ENCODE measurements at places on chromosomes 12 and 14. TPM values are rescaled to one million over a fixed set of nuclear protein-coding genes. Genes with fewer than 3 reads are reported as not detected.

DNA sequence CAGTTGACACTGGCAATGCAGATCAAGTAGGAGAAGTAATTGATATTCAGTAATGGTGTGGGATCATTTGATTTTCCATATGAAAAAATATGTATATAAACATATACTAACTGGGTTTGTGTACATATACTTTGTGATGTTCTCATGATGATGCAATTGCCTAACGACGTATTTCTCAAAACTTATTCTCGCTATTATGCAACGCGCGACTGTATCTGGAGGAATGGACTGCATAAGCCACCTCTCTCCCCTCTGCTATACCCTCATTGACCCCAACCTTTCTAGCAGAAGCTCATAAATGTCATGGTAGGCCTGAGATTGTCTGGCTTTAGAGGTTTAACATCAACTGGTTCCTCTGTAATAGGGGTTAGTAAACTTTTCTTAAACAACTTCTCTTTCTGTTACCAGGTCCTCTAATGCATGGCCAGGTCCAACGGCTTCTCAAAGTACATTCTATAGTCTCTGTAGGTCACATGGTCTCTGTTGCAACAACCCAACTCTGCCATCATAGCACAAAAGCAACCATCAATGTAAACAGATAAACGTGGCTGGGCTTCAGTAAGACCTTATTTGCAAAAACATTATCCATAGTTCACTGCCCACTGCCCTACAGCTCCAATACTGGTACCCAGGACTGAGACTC is 59.3 kb downstream of the FOXN3 start:
- DNase-seq = no peak

DNA sequence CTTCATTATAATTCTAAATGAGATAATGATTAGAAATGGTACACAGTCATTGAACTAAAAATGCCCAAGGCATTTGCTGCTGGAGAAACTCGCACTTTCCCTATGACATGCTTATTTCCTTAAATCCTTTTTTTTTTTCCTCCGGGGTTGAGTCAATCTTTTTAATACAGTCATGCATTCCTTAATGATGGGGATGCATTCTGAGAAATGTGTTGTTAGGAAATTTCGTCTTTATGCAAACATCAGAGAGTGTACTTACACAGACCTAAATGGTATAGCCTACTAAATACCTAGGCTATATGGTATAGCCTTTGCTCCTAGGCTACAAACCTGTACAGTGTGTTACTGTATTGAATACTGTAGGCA is 29.8 kb upstream of the DACT1 start:
- DNase-seq = no peak

DNA sequence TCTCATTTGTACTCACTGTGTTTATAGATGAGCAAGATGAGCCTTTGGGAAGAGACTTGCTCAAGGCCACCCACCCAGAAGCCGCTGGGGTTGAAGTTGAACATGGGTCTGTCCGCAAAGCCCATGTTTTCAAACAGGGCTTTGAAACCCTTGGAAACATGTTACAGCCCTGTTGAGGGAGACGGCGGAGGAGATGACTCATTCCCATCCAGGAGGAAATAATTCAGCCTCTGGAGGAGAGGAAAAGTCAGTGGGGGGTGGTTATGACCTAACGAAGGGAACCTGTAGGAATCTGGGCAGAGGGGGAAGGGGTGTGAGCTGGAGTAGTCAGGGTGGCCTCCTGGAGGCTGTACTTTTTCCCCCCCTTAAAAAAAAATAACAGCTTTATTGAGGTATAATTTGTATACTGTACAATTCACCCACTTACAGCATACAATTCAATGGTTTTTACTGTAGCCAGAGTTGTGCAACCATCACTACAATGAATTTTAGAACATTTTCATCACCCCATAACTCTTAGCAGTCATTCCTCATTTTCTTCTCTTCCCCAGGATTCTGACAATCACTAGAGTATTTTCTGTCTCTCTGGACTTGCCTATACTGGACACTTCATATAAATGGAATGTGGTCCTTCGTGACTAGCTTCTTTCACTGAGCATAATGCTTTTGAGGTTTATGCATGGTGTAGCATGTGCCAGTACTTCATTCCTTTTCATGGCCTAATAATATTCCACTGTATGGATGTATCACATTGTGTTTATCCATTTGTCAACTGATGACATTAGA is 1.9 kb upstream of the RIN3 start:
- no peak for DNase-seq

Gene TAS2R8
- not detected for total RNA-seq

- no peak for DNase-seq
Measured at GRCh38 chr14:49955024-49955423, 62.1 kb downstream of the ARF6 start.

GRCh38 chr14:69040353-69040752 is 61.3 kb upstream of the ACTN1 start:
- DNase-seq = no peak

DNA sequence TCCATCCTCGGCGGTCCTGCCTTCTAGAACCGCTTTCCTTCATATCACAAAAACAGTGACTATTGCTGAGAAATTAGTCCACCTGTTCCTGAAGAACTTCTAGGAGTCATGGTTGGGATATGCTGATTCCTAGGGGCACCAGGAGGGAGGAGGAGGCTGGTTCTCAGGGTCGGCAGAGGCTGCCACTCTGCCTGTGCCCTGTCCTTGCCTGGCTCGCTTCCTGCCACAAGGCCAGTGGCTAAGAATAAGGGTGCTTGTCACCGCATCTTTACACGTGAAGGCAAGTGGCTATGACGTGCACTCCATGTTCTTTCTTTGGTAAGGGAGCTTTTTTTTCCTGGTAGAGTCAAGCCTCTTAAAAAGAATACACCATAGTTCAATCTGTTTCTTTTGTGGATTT is 18.7 kb upstream of the DGLUCY start:
- DNase-seq = no peak

DNA sequence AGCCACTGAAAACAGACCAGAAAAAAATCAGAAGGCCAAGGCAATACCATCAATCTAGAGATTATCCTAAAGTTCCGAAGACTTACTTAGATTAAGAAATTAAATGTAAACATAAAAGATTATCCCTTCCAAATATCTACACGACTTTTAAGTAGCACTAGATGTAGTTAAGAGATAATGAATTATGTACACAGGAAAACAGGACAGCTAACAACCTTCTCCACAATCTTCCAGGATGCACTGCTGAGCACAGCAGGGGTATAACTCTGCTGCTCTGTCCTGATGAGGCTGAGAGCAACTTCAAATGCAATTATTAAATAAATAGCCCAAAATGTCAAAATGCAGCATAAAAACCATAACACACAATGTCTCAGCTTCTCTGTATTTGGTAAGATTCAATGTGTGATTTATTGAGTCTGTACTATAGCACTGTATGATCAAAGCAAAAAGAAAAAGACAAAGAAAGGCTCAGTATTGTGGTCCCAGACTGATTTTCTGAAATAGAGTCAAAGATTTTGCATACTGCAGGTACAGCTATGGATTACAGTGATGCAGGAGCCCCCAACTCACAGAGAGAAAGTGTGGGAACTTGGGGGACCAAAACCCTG is 56.9 kb downstream of the TMTC1 start:
- DNase-seq = no peak

Gene IL22
- total RNA-seq = not detected

- no peak for DNase-seq
Measured at GRCh38 chr14:44309331-44309730, 197.8 kb downstream of the FSCB start.

- no peak for DNase-seq
Measured at GRCh38 chr12:116284396-116284795, 6.9 kb upstream of the MED13L start.

GRCh38 chr12:10551375-10551774 is 45.7 kb downstream of the EIF2S3B start:
- DNase-seq = no peak

DNA sequence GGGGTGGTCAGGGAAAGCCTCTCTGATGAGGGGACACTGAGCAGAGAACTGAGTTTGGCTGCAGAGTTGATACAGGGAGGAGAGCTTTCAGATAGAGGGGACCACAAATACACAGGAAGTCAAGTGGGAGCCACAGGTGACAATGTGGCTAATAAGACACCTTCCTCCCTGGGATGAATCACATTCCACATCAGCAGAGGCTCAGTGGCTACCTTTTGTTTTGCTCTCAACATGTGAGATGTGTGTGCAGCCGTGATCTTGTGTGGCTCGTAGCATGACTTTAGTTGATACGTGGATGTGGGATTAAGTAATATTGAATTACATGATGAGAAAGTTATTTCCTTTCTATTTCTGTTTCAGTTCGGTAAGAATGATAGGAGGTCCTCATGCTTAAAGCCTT is 7.5 kb downstream of the CRADD start:
- no peak for DNase-seq

DNA sequence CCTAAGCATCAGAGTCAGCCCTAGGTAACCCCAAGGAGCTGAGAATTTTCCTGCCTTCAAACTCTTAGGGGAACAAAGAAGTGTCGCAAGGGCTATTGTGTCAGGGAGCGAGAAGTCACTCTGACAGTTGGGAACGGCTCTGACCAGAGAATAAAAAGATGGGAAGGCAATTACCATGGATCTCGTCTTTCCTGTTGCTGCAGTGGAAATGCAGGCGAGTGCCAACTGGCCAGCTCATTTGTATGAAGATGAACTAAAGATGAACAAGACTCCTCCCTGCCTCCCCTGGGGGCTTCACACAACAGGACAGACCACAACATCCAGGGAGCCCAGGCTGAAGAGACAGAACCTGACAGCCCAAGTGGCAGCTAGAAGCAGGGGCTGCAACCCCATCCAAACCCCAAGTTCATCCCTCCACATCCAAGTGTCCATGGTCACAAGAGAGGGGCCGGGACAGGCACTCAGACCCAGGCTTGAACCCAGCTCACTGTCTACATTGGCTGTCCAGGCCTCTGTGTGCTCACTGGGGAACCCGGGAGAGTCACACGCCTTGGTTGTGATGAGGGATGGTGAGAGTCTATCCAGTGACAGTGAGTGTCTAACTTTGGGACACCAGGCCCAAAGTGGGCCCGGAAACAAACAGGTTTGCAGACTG is 322.4 kb downstream of the BCL11B start:
- DNase-seq = no peak

DNA sequence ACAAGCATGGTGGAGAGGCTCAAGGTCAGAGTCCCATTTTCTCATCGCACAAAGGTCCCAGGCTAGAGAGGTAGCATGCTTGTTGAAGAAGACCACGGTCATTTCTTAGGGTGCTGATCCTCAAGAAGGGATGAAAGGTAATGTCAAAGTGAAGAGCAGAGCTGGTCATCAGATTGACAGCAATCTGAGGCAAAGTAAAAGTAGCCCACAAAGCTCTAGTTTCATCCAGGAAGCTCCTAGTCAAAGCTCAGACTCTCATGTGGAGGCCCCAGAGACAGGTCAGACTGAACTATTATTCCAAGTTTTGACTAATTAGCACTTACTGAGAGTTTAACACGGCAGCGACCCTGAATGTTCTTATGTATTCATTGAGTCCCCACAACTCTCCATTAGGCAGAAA is 270.6 kb downstream of the RPS29 start:
- no peak for DNase-seq

- no peak for DNase-seq
Measured at GRCh38 chr14:79412822-79413221, 798.5 kb downstream of the DIO2 start.

DNA sequence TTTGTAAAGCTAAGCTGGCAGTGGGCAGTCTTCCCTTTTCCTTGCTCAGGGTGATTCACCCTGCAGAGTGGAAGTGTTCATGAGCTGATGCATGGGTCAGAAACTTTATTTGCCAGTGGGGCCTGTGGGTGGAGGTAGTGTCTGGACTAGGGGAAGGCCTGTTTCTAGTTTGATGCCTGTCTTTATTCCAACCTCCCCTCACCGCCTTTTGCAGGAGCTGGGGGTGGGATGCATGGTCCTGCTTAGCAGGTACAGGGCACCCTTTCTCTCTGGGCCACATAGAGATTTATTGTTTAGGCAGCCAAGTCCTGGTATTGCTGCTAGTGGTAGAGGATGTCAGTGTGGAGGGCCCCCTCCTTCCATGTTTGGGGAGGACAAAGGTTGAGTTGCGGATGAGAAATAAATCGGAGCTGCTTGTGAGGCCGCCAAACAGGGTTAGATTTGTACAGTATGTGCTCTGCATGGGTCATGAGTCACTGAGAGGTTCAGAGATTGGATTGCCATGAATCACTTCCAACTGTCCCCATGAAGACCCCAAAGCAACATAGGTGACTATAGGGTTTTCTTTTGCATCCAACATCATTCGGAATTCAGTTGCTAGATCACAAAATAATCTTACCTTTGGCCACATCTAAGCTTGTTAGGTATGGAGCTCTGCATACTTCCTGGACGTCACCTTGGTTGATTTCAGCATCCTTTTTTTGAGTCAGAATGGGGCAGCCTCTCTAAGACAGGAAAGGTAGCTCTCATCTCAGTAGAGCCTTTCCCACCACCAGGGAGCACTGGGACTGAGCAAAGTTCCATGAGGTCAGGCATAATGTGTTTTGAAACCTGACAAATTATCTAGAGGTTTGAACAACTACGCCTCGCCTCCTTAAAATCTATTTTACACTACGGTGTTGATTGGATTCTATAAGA is 8.8 kb downstream of the SMOC1 start:
- DNase-seq = no peak

- no peak for DNase-seq
Measured at GRCh38 chr14:102711946-102712345, 65.3 kb upstream of the TRAF3 start.

GRCh38 chr12:120735181-120735580 is 9.6 kb downstream of the ACADS start:
- no peak for DNase-seq

Gene SERPINA5
- total RNA-seq = not detected

- DNase-seq = no peak
Measured at GRCh38 chr12:99600388-99600787, 47.2 kb upstream of the GARIN6 start.

DNA sequence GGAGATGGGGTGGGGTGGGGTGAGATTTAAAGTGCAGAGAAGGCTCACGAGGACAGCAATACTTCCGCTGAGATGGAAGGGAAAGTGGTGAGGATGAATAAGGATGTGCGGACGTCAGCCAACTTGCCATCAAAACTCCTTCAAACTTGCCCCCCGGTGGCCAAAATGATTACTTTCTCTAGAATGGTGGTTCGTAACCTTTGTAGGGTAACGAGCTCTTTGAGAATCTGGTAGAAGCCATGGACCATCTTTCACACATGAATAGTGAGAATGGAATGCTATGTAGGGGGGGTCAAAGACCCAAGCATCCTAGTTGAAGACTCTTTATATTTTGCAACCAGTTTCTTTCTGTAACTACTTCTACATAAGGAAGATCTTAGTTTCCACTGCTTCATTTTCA is 245.9 kb upstream of the DDHD1 start:
- no peak for DNase-seq

- DNase-seq = no peak
Measured at GRCh38 chr14:72830786-72831594, 62.9 kb downstream of the DPF3 start.

- DNase-seq = no peak
Measured at GRCh38 chr12:80582431-80582830, 125.0 kb upstream of the MYF6 start.

GRCh38 chr12:2960390-2960956 is 1.3 kb downstream of the TEAD4 start:
- DNase-seq = no peak

- no peak for DNase-seq
Measured at GRCh38 chr14:93137864-93138263, 22.1 kb upstream of the ITPK1 start.

GRCh38 chr14:69997849-69998248 is 118.6 kb downstream of the SMOC1 start:
- no peak for DNase-seq

Gene MGST1
- total RNA-seq = 0.63 TPM

- no peak for DNase-seq
Measured at GRCh38 chr12:23433121-23433520, 516.3 kb downstream of the SOX5 start.

- DNase-seq = no peak
Measured at GRCh38 chr12:30932881-30933280, 6.3 kb downstream of the TSPAN11 start.

- no peak for DNase-seq
Measured at GRCh38 chr12:110379197-110379596, 24.3 kb downstream of the ANAPC7 start.

Measured in natural killer cell (primary cell).